ENCODE measurements at places on chromosomes 3 and 15.
A peak's percentile ranks its signal among the peaks of the same experiment; 100 is the strongest.

DNA sequence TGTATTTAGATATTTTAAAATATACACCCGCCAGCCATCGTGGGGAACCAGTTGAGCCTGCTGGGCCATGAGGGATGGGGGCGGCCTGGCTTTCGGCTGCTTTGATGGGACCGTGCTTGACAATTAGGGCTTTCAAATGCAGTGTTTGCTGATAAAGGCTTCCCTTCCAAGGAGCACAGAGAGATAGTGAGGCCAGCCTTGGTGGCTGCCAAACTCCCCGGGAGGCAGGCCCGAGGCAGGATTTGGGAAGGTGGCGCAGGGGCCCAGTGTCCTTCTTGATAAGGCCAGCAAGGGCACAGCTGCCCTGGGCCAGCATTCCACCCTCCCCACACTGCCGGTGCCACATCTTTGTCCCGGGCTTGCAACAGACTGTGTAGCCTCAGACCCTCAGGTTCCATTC, 75.6 kb downstream of the LINGO1 start:
- no peak for DNase-seq

DNA sequence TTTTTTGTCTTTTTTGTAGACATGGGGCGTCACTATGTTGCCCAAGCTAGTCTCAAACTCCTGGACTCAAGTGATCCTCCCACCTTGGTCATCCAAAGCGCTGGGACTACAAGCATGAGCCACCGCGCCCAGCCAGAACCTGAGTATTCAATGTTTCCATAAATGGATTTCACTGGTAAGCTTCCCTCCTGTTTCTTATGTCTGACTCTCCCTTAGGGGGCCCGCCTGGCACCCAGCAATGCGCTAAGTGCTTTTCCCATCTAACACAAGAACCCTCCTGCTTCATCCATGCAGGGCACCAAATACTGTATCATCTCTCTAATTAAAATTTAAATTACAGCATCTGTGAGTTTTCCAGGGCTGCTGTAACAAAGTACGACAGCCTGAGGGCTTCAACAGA, 44.9 kb downstream of the KLF15 start:
- no peak for DNase-seq

GRCh38 chr3:108124337-108125152, 33.7 kb upstream of the CD47 start:
- DNase-seq, result no peak

DNA sequence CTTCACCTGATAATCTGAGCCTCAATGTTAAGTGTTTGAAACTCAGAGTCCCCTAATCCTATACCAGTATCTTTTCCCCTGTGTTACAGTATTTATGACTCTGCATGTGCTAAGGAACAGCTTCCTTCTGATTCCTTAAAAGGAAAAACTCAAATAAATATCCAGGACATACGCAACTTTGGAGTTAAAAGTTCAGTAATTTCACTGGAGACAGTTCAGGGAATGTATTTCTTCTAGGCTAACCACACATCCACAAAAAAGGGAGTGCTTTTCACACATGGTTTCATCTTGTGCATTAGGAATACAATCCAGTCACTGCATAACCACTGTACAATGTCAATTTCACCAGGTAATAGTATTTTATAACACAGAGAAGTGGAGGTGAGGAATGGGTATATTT, 31.0 kb downstream of the PGBD4 start:
- no peak for DNase-seq

DNA sequence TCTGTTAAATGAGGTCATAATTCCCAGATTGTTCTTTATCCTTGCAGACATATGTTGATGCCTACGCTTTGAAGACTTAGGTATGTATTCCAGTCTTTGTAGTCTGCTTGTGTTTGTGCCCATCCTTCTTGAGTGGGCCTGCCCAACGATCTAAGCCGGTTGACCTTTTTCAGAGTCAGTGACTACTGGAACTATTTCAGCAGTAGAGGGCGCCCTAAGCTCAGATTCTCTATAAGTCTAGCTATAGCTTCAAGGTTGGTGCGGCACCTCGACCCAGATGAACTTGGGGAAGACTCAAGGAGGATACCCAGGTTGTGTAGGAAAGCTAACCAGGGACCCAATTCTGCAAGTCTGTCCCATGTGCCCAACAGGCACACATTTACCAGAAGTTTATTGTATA, 228.8 kb upstream of the PPP2R3A start:
- peak; percentile 45 for DNase-seq

DNA sequence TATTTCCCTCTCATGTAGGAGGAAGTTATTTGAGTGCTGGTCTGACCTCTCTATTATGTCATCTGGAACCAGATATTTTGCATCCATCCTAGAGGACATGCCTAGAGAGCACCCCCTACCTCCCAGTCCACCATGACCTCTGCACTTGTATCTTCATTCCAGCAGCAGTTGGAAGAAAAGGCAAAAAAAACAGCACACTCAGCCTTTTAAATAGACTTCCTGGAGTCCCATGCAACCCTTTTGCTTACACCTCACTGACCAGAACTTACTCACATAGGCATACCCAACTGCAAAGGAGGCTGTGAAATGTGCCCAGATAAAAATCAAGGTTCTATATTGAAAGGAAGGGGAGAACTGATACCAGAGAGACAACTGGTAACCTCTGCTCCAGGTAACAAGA, 92.3 kb upstream of the FHIT start:
- DNase-seq, result no peak

DNA sequence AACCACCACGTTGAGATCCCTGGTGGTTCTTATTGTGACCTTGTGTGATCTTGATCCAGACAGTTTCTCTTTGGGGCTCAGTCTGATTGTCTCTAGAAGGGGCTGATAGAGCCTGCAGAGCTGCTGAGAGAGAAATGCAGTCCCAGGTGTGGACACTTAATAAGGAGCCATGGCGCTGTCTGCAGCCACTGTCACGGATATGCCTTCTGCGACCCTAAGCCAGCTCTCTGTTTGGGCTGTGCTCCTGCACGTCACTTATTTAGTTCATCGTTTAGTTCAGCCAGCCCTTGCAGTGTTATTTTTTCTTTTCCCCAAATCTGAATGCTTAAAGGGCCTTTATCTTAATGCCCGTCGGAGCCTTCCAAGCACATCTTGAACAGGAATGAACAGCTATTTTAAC, 12.0 kb downstream of the SLC6A1 start:
- DNase-seq, result no peak
